ENCODE measurements at places on chromosomes 3 and 15. TPM values are rescaled to one million over a fixed set of nuclear protein-coding genes. Genes with fewer than 3 reads are reported as not detected.

Gene GOLGA6B
- total RNA-seq = not detected

Gene KLHL40
- total RNA-seq = not detected

Gene LRRIQ4
- not detected for total RNA-seq

GRCh38 chr3:45547764-45548680, 46.5 kb upstream of the LIMD1 start:
- H3K36me3 ChIP-seq = peaks cover 7% of the 10 kb centered on the region
- H3K4me3 ChIP-seq = no peak overlapping the region
- no peak for DNase-seq
- H3K27ac ChIP-seq = peak overlapping the region; percentile 71

DNA sequence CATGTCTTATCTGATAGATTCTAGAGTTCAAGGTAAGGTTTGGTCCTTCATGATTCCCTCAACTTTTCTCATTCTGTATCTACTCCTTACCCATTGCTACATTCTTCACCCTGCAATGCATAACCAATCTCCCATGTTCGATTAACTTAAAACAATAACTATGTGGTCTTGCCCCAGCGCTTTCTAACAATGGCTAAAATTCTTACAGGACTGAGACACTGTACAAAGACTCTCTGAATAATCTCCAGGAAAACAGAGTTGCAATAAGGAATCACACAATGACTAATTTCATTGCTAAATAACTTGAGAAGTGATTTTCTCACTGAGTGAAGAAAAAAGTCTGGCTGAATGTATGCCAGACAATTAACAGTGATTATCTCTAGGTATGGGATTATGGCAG, 69.6 kb upstream of the FAM174B start:
- H3K4me1 ChIP-seq = no peaks in the 10 kb centered on the region
- DNase-seq = no peak
- H3K27ac ChIP-seq = no peak overlapping the region

- H3K4me3 ChIP-seq = no peak overlapping the region
- no peak overlapping the region for H3K27ac ChIP-seq
- no peaks in the 10 kb centered on the region for H3K4me1 ChIP-seq
- H3K36me3 ChIP-seq = no peaks in the 10 kb centered on the region
- DNase-seq = no peak
- no peaks in the 10 kb centered on the region for H3K27me3 ChIP-seq
These were observed 311.2 kb downstream of the OCA2 start for GRCh38 chr15:27787931-27788330.

DNA sequence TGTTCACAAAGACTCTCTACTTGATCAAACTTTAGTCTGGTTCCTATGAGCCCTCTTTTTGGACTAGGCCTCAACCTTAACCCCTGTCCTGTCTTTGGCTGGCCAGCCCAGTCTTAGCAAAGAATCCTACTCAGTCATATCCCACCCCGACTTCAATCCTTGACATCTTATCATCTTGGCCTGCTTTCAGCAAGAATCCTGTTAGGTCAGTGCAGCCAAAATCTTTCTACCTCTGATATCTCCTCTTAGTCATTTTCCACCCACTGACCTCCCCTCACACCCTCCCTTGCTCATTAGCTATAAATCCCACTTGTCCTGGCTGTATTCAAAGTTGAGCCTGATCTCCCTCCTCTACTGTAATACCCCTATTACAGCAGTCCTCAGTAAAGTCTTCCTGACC, 286.1 kb downstream of the MAGI1 start:
- no peaks in the 10 kb centered on the region for H3K27me3 ChIP-seq
- no peak for DNase-seq
- H3K27ac ChIP-seq = no peak overlapping the region
- H3K4me1 ChIP-seq = no peaks in the 10 kb centered on the region

- peak; percentile 10 for DNase-seq
- H3K4me1 ChIP-seq = no peaks in the 10 kb centered on the region
- H3K27me3 ChIP-seq = no peaks in the 10 kb centered on the region
- H3K27ac ChIP-seq = no peak overlapping the region
- H3K36me3 ChIP-seq = no peaks in the 10 kb centered on the region
- H3K4me3 ChIP-seq = no peak overlapping the region
These were observed 66.9 kb upstream of the SLC6A1 start for GRCh38 chr3:10925436-10926255.

Gene SH2D7
- total RNA-seq = 0.09 TPM

GRCh38 chr3:114900908-114901307, 246.2 kb downstream of the ZBTB20 start:
- H3K36me3 ChIP-seq = no peaks in the 10 kb centered on the region
- peak overlapping the region; percentile 74 for H3K27ac ChIP-seq
- no peak for DNase-seq

Gene PLSCR1
- 77.7 TPM for total RNA-seq

GRCh38 chr3:143590660-143591059, 257.6 kb downstream of the SLC9A9 start:
- no peak overlapping the region for H3K4me3 ChIP-seq
- H3K27me3 ChIP-seq = no peaks in the 10 kb centered on the region
- no peaks in the 10 kb centered on the region for H3K4me1 ChIP-seq
- no peaks in the 10 kb centered on the region for H3K36me3 ChIP-seq

- peaks cover 42% of the 10 kb centered on the region for H3K4me1 ChIP-seq
- peak overlapping the region; percentile 95 for H3K27ac ChIP-seq
- H3K36me3 ChIP-seq = no peaks in the 10 kb centered on the region
- DNase-seq = no peak
- no peaks in the 10 kb centered on the region for H3K27me3 ChIP-seq
These were observed 3.6 kb downstream of the SNRK start for GRCh38 chr3:43289841-43290470.

DNA sequence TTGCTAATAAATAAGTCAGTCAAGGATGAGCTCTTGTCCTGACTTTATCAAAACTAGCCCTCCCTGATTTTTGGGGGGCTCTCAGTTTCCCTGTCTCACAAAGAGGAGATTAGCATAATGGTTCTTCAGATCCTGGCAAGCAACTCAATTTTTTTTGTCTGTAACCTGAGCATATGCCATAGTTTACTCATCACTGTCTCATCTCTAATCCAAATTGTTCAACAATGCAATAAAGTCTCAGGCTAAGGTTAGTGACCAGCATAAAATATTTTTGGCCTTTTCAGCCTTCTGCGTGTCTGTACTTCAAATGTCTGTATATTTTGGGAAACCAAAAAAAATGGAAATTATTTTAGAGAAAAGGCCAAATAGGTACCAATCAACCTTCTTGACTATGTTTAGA, 465.6 kb upstream of the TPRG1 start:
- peaks cover 11% of the 10 kb centered on the region for H3K4me1 ChIP-seq
- H3K4me3 ChIP-seq = no peak overlapping the region
- no peaks in the 10 kb centered on the region for H3K27me3 ChIP-seq
- no peak for DNase-seq

DNA sequence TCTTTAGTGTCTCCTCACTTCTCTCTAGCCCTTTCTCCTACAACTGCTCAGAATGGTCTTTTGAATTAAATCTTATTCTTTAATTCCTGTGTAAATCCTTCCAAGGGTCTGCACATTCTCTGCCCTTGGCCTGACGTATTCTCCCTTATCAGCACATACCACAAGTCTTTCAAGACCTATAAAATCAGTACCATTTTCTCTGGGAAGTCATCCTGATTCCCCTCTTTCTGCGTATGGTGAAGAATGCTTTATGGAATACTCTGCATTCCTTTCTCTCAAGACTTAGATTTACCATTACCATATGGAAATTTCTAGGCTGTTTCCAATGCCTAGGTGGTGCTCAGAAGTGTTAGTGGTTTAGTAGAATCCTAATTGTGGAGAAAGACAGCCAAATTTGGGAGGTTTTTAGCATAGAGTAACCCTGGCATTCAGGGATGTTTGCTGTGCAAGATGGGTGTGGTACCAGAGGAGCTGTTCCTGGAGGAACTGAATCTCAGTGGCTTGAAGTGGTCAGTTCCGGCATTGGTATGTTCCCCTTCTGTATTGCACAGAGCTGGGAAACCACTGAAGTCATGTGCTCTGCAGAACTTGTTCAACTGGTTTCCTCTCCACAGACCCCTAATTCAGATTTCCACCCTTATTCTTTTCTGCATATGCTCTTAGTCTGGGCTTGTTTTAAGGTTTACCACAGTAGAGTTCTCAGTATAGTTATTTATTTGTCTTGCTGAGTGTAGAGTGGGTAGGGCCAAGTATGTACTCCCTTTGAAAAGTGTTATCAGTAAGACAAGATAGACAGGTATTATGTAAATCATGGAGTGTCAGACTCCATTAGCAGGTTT, 24.5 kb downstream of the IQGAP1 start:
- H3K4me1 ChIP-seq = peaks cover 50% of the 10 kb centered on the region
- H3K27ac ChIP-seq = peak overlapping the region; percentile 85
- H3K36me3 ChIP-seq = peaks cover 6% of the 10 kb centered on the region
- no peak for DNase-seq
- H3K4me3 ChIP-seq = no peak overlapping the region

Gene RPL32
- total RNA-seq = 1,145 TPM

DNA sequence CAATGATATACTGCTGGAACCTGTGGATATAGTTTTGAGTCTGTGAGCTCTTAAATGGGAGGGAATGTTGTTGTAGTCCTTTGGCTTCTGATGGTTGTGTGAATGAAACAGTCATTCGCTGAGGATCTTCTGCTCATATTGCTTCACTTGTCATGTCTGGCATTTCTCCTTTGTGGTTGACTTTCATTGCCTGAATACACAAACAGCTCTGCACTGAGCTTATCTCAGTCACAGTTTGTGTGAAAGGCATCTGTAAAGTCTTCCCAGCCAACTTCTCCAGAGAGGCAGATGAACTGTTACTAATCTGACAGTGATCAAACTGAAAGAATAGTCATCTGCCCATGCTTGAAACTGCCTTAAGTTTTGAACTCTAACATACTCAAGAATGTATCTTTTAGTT, 59.8 kb downstream of the TMED3 start:
- no peaks in the 10 kb centered on the region for H3K27me3 ChIP-seq
- H3K4me1 ChIP-seq = no peaks in the 10 kb centered on the region
- H3K36me3 ChIP-seq = no peaks in the 10 kb centered on the region
- H3K4me3 ChIP-seq = no peak overlapping the region
- no peak for DNase-seq

DNA sequence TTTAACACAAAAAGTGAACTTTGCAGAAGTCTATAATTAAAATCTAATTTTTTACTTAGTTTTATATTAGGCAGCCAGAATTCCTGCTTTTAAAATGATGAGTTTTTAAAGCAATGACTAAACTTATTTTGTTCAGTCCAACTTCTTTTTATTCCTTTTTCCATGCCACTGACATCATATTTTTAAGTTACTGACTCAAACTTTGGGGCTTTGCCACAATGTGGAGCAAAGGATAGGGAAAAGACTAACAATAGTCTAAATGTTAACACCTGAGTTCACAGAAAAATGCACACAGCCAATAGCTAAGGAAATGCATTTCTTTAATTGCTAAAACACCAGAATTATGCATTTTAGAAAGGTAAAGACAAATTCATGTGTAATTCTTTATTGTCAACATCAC, 647.6 kb upstream of the DPPA4 start:
- no peaks in the 10 kb centered on the region for H3K4me1 ChIP-seq
- no peaks in the 10 kb centered on the region for H3K36me3 ChIP-seq
- H3K27me3 ChIP-seq = no peaks in the 10 kb centered on the region
- DNase-seq = no peak
- no peak overlapping the region for H3K27ac ChIP-seq
- no peak overlapping the region for H3K4me3 ChIP-seq

Gene DNAH1
- 29.5 TPM for total RNA-seq

Gene GHSR
- total RNA-seq = not detected

Gene ATP8B4
- 2.2 TPM for total RNA-seq

Gene PCNP
- 52.2 TPM for total RNA-seq

GRCh38 chr3:141109751-141110150, 58.6 kb downstream of the SPSB4 start:
- H3K4me1 ChIP-seq = no peaks in the 10 kb centered on the region
- H3K27ac ChIP-seq = no peak overlapping the region
- no peak for DNase-seq

GRCh38 chr3:4376499-4376898, 73.3 kb downstream of the SETMAR start:
- no peaks in the 10 kb centered on the region for H3K27me3 ChIP-seq
- no peak overlapping the region for H3K27ac ChIP-seq
- no peak for DNase-seq
- no peak overlapping the region for H3K4me3 ChIP-seq
- no peaks in the 10 kb centered on the region for H3K4me1 ChIP-seq
- peaks cover 2% of the 10 kb centered on the region for H3K36me3 ChIP-seq

Gene NOX5
- total RNA-seq = 0.77 TPM

Gene FBN1
- total RNA-seq = 46.2 TPM

DNA sequence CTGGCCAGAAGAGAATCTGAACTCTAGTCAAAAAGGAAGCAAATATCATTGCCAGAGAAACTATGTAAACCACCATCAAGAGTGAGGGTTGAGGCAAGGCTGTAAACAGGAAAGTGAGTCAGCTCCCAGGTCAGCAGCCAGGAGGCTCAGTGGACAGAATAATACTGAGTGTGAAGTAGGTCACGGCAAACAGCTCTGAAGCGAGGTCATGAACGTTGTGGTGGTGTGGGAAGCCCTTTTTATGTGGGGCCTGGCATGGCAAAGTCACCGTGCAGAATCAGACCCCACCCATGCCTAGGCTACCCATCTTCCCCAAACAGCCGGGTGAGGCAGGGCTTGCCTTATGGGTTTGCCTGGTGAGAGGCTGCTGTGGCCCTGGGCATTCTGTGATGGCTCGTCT, 43.9 kb downstream of the THBS1 start:
- H3K27me3 ChIP-seq = no peaks in the 10 kb centered on the region
- no peaks in the 10 kb centered on the region for H3K36me3 ChIP-seq
- peak; percentile 68 for DNase-seq

Gene KLF13
- 150 TPM for total RNA-seq

- no peak for DNase-seq
- no peak overlapping the region for H3K27ac ChIP-seq
- no peaks in the 10 kb centered on the region for H3K27me3 ChIP-seq
- H3K4me1 ChIP-seq = peaks cover 11% of the 10 kb centered on the region
These were observed 16.3 kb upstream of the TSPAN3 start for GRCh38 chr15:77087213-77087612.

- no peaks in the 10 kb centered on the region for H3K27me3 ChIP-seq
- H3K36me3 ChIP-seq = no peaks in the 10 kb centered on the region
- H3K4me1 ChIP-seq = no peaks in the 10 kb centered on the region
- no peak overlapping the region for H3K27ac ChIP-seq
These were observed 65.2 kb upstream of the CHL1 start for GRCh38 chr3:131151-131888.

Data from upper lobe of left lung (tissue), 6 donors.